Astrocyte of the hippocampus (primary cell): ENCODE measurements at places on chromosomes 5 and 9.

- DNase-seq: no peak
Measured at GRCh38 chr5:96350678-96351077, 82.4 kb downstream of the PCSK1 start.

- peak; percentile 65 for DNase-seq
Measured at GRCh38 chr9:123541411-123541810, 185.4 kb downstream of the CRB2 start.

DNA sequence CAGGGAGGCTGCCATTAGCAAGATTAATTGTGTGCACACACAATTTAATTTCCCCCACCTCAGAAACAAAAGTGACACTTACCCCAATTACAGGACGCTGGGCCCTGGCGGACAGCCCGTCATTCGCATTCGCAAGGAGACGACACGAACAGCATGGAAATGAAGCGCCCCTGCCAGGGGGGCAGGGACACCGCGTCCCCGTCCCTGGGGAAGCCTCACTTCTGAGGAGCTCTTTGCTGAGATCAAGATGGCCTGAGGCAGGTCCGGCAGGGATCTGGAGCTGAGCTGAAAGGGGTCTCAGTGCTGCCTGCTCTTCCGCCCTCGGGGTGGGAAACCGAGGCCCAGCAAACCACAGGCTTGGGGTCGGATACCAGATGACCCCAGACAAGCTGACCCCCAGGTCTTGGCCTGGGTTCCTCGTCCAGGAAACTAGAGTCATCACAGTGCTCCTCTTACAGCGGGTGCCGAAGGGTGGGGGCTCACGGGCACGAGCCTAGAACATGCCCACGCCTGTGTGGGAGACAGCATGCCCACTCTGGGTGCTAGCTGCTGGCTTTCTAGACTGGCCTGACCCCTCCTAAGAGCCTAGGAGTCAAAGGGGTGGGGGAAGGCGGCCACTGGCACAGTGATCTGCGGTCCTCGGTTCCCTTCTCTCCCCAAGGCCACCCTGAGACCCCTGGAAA, 103.2 kb downstream of the VAV2 start:
- DNase-seq: no peak

DNA sequence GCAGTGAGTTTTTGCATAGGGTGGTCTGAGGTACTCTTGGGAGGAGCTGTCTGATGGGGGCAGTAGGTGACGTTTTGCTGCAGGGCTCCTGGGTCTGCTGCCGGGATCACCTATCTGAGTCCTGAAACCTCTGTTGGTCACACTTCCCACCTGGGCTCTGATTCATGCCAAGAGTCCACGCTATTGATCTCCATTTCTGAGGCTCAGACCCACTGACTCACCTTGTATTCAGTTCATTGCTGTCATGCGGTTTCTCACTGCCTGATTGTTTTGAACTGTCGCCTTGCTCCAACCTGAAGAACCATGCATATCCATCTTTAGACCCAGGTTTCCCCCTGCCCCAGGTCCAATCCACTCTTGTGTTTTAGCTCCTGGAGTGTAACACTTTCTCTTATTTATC, 101.3 kb downstream of the NPR3 start:
- DNase-seq: no peak

DNA sequence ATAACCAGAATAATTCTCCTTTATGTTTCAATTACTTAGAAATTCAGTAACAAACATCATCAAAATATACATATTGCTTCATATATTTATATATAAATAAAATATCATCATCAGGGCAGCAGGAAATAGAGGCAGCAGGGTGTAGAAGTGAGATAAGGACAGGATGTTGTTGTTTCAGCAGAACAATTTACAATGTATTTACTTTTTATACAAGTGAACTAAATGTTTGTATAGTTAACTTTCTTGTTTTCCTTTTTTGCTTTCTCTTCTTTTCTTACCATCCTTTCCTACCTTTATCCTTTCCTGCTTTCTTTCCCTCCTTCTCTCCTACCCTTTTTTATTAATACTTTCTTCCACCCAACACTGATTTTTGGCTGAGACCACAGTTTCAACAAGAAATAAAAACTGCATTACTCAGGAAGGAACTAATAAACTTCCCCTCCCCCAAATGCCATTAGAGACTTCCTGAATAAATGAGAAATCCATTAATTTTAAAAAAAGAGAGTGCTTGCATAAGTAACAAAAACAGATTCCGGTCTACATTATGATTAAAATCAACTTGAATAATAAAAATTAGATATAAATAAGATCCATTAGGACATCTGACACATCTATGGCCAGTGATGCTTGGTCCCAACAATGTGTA, 159.8 kb upstream of the ACOT12 start:
- DNase-seq: no peak

- no peak for DNase-seq
Measured at GRCh38 chr5:63524281-63524680, 438.0 kb downstream of the HTR1A start.

- peak; percentile 66 for DNase-seq
Measured at GRCh38 chr9:22238809-22239684, 207.6 kb upstream of the DMRTA1 start.

DNA sequence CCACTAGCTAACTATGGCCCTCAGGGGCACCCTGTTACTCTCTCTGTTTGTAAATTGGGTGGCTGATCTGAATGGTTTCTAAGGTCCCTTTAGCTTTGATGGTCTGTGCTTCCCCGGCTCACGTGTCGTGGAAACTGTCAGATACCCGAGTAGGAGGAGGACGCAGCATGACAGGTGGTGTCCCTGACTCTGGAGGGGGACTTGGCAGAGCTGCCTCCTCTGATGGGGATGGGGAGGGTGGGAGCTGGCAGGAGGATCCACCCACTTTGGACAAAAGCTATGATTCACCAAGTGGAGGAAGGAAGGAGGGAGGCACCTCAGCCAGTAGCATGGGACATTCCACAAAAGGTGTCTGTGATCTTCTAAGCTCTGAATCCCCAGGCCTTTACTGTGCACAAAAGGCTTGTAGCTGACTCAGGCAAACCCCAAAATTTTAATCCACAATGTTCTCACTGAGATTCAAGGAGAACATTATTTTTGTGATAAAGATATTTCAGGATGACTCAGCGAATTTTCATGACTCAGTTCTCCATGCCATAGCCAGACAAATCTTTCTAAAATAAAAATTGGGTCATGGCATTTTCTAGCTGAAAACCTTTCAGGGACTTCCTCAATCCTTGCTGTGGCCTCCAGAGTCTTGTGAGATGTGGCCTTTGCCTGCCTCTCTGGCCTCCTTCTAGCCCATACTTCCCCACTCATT, 131.0 kb upstream of the BRINP1 start:
- no peak for DNase-seq

DNA sequence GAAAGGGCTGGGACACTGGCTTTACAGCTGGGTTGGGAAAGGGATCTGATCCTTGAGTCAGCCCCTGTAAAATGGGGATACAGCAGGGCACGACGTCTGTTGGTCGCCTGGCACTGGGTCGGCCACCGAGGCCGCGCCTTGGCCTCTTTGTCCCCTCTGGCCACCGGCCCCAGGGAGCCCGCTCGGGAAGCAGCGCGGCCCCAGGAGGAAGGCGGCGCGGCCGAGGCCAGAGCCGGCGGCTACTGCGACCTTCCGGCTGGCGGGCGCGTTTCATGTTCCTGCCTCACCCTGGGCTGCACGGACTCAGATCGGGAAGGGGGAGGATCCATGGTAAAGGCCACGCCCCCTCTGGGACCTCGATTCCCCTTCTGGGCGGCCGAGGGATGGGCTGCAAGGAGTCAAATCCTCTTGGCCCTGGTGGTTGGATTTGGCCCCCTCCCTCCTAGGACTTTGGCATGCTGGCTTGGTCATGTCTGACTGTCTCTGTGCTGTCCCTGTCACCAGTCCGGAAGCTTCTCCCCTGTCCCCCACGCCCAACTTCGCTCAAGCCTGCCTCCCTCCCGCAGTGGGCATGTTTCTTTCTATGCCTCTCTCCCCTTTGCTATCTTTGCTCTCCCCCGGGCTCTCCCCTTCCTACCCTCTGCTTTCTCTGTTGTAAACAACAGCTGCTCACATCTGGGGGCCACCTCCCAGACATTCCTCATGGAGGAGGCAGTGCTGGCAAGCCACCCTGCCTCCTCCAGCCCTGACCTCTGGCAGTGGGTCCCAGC, 25.8 kb downstream of the FPGS start:
- peak; percentile 72 for DNase-seq

- DNase-seq: no peak
Measured at GRCh38 chr5:68534956-68535520, 319.5 kb downstream of the PIK3R1 start.

- peak; percentile 47 for DNase-seq
Measured at GRCh38 chr5:42057254-42057690, 132.2 kb downstream of the FBXO4 start.

- no peak for DNase-seq
Measured at GRCh38 chr5:91271999-91272398, 111.1 kb downstream of the ARRDC3 start.

GRCh38 chr5:170219615-170220014, 13.2 kb upstream of the C5orf58 start:
- peak; percentile 33 for DNase-seq

GRCh38 chr5:90267646-90268045, 141.9 kb downstream of the CETN3 start:
- no peak for DNase-seq

DNA sequence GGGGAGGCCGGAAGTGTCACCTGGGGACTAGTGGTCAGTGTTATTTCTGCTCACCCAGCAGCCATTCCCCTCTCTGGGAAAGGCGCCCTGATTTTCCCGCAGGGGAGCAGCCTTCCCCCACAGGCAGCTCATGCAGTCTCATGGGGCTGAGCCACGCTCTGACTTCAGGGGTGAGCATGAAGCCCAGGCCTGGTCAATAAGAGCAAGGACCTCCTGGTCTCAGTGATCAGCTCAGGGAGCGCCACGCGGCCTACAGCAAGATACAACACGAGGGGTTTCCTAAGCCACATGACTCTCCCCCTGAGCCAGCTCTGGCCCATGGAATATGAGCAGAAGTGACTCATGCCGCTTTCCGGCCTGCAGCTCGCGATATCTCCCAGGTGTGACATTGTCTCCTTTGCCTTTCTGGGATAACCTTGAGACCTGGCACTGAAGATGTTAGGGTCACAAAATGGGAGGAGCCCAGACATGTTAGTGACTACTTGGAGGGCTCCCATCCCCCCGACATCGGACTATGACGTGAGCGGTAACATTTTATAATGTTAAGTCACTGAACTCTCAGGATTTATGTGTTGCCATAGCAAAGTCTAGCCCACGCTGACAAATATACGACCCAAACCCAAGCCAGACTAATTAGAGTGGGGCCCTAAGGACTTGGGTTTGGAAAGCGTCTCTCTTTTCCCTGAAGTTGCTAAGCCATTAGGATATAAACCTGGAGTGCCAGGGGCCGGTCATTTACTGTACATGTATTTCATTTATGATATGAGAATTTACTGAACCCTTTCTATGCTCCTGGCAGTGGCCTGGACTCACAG, 46.5 kb upstream of the GFPT2 start:
- no peak for DNase-seq

- no peak for DNase-seq
Measured at GRCh38 chr9:81521892-81522291, 167.5 kb downstream of the TLE1 start.

- DNase-seq: peak; percentile 26
Measured at GRCh38 chr9:86242071-86242470, 17.4 kb downstream of the C9orf153 start.

DNA sequence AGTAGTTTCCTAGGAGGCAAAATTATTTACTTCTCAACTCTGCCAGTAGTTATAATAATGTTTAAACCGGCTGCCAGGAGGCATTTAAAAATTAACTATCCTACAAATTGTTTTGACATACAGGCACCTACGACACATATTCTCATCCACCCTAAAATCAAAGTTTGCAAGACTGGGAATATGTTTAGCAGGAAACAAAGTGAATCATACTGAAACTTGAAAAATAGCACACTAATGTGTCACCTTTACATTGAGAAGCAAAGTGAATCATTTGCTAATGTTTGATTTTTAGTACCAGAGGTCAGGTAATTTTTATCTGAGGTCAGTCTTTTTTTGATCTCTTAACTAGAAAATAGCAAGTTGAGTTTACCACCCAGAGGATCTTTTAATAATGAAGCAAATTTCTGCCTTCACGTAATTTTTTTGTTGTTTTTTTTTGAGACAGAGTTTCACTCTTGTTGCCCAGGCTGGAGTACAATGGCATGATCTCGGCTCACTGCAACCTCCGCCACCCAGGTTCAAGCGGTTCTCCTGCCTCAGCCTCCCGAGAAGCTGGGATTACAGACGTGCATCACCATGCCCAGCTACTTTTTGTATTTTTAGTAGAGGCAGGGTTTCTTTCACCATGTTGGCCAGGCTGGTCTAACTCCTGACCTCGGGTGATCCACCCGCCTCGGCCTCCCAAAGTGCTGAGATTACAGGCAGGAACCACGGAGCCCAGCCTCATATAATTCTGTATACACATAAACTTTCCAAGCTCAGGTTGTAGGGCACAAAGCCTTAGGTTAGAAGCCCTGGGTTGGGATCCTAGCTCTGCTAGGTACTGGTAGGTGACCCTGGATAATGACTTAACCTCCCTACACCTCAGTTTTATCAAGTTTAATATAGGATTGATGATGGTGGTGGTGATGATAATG, 124.3 kb downstream of the UGCG start:
- peak; percentile 37 for DNase-seq

GRCh38 chr5:3187771-3188425, 407.7 kb upstream of the IRX1 start:
- no peak for DNase-seq

GRCh38 chr5:72817671-72818266, 1.3 kb downstream of the TNPO1 start:
- peak; percentile 36 for DNase-seq

- DNase-seq: no peak
Measured at GRCh38 chr5:56229111-56229510, 4.0 kb downstream of the ANKRD55 start.

GRCh38 chr9:109478051-109478563, 20.0 kb downstream of the PTPN3 start:
- no peak for DNase-seq

GRCh38 chr5:115335301-115335700, 38.8 kb upstream of the CCDC112 start:
- DNase-seq: no peak

DNA sequence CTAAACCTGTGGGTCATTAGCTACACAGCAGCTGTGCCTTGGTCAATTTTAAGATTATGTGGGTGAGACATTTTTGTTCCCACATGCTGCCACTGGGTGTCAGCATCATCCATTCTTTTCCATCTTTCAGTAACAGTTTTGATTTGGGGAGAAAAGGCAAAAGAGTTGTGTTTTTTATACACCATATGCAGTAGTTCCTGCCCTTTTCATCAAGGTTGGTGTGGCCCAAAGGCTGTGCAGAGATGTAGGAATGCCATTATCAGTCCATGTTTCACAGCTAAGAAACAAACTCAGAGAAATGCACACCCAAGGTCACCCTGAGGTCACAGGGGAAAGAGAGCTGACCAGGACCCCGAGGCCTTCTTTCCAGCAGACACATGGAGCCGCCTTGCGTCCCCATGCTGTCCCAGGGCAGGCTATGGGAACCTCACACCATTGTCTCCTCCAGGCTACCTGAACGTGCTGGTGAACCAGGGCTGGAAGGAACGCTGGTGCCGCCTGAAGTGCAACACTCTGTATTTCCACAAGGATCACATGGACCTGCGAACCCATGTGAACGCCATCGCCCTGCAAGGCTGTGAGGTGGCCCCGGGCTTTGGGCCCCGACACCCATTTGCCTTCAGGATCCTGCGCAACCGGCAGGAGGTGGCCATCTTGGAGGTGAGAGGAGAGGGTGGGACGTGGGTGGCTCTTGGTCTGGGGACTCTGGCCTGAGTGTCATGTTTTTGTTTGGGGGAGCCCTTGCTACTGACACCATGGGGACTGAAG, 27.8 kb upstream of the GRPEL2 start:
- DNase-seq: peak; percentile 69

GRCh38 chr5:174177976-174178605, 132.6 kb downstream of the NSG2 start:
- no peak for DNase-seq
